ENCODE measurements at places on chromosomes 4 and X.

DNA sequence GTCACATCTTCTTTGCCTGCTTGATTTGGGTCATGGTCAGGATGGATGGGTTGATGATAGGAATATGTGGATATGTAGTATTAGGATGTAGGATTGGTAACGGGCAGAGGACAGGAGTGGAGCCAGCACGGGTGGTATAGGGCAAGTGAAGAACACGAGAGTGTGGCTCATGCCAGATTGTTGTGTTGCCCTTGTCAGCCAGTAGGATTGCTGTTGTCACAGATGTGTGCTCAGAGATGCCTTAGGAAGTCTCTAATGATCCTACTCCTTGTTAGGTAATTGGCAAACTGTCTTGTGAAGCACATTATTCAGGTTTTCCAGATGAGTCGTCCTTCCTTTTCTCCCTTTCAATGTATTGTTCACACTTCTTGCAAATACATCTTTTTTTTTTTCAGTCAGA is 5.5 kb downstream of the ATP10D start:
- no peak for DNase-seq

DNA sequence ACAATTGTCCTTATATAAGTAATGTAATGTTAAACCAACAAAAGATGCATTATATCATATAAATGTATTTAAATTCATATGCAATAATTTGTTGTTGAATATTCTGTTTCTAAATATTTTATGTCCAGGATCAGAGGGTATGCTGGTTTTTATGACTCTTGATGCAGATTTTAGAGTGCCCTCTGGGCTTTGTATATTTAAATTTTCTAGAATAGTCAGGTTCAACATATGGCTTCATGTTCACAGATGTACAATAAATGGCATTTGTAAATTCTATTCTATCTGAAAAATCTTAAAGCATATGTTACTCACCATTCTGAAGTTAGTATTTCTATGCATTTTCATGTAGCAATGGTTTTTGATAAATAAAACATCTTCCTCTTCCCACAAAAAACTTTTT is 1555.4 kb downstream of the PCDH18 start:
- no peak for DNase-seq

GRCh38 chr4:78811034-78811433 is 34.9 kb downstream of the BMP2K start:
- no peak for DNase-seq

GRCh38 chrX:35622040-35622439 is 176.1 kb upstream of the MAGEB16 start:
- no peak for DNase-seq

DNA sequence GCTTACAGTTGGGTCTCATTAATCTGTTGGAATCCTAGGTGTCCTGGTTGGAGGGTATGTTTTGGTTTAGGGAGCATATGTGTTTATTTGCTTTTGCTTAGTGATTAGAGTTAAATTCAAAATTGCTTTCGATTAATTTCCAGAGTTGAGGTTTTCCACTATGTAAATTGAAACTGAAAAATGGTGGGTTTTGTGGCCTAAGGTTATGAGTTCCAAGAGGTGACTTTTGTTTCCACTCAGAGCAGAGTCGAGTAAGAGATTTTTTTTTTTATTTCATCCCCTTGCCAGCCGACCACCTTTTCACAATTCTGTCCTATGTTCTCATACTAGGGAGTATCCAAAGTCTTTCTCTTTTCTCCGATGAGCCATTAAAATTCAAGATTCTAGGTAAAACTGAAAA is 66.9 kb downstream of the GRIA2 start:
- DNase-seq, result no peak

- no peak for DNase-seq
Measured at GRCh38 chr4:86386817-86387415, 27.1 kb upstream of the MAPK10 start.

GRCh38 chr4:108796173-108796572 is 33.3 kb upstream of the ETNPPL start:
- no peak for DNase-seq

DNA sequence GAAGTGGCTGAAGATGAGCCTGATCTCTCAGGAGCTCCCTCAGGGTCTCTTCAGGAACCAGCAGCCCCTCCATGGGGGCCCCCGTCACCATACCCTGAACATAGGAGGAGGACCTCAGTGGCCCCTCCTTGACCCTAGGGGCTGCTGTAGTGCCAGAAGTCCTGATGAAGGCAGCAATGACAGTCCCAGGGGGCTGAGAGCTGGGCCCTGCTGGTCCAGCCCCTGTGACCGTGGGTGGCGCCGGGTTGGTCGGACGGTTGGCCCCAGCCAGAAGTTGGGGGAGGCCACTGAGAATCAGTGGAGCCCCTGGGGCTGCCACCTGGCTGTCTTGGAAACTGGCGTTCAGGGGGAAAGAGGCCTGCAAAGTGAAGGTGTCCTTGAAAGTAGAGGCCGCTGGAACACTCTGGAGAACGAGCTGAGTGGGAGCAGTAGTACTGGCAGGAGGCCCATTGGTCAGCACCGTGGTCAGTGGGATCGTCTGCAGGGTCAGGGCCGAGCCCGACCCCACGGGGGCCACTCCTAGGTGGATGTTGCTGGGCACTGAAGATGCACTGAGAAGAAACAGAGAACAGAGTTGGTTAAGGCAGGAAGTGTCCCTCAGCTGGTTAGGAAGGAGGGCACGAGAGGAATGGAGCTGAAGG is 43.2 kb downstream of the ELF4 start:
- no peak for DNase-seq

- no peak for DNase-seq
Measured at GRCh38 chrX:49862093-49862492, 17.2 kb upstream of the USP27X start.

GRCh38 chrX:97155816-97156215 is 272.1 kb downstream of the RPA4 start:
- DNase-seq, result no peak

All from NCI-H2029 (cell line).